T-cell (primary cell): ENCODE measurements at places on chromosomes 11 and 22.
A peak's percentile ranks its signal among the peaks of the same experiment; 100 is the strongest.

DNA sequence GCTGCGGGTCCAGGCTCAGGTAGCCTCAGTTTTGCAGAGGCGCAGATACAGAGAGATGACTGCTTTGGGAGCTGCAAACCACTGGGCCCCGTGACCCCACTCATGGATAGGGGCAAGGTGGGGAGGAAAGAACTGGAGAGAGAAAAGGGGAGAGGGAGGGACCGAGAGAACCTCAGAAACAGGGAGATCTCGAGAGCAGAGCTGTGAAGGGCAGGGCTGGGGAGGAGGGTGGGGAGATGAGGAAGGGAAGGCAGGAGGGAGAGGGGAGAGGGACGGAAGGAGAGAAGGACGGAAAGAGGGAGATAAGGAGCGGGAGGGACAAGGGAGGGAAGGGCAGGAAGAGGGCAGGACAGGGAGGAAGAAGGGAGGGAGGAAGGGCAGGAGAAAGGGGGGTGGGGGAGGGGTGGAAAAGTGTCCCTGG lies 46.3 kb downstream of the IGLL1 start:
- H3K4me3 ChIP-seq = no peak overlapping the region
- H3K27me3 ChIP-seq = no peaks in the 10 kb centered on the region

- H3K4me1 ChIP-seq = peaks cover 7% of the 10 kb centered on the region
- H3K27me3 ChIP-seq = peaks cover 9% of the 10 kb centered on the region
- no peak overlapping the region for H3K27ac ChIP-seq
- H3K4me3 ChIP-seq = no peak overlapping the region
Measured at GRCh38 chr22:42018224-42018623, 19.6 kb downstream of the WBP2NL start.

- peak within 1 kb of the TSS; percentile 95 for H3K4me3 ChIP-seq
- H3K4me1 ChIP-seq = peaks cover 12% of the 10 kb centered on the region
- H3K27me3 ChIP-seq = no peaks in the 10 kb centered on the region
- H3K27ac ChIP-seq = peak within 1 kb of the TSS; percentile 91
- no peaks in the 10 kb centered on the region for H3K36me3 ChIP-seq
Measured at GRCh38 chr11:62678770-62679696, at the start of gene UBXN1. UBXN1 (minus strand) TSS chr11:62679073; CDS start chr11:62678923, 150 bp downstream.

DNA sequence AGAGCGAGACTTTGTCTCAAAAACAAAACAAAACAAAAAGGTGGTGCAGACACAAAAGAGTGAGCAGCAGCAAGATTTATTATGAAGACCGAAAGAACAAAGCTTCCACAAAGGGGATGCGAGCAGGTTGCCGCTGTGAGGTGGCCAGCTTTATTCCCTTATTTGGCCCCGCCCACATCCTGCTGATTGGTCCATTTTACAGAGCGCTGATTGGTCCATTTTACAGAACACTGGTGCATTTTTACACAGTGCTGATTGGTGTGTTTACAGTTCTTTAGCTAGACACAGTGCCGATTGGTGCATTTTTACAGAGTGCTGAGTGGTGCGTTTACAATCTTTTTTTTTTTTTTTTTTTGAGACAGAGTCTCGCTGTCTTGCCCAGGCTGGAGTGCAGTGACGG lies 77.4 kb downstream of the CECR2 start:
- H3K27ac ChIP-seq = no peak overlapping the region
- H3K36me3 ChIP-seq = no peaks in the 10 kb centered on the region
- H3K4me3 ChIP-seq = no peak overlapping the region
- no peak for DNase-seq
- H3K4me1 ChIP-seq = no peaks in the 10 kb centered on the region

GRCh38 chr11:2095542-2095941 lies 43.6 kb downstream of the IGF2 start:
- no peak overlapping the region for H3K4me3 ChIP-seq
- no peaks in the 10 kb centered on the region for H3K27me3 ChIP-seq
- H3K36me3 ChIP-seq = no peaks in the 10 kb centered on the region
- no peak overlapping the region for H3K27ac ChIP-seq
- no peak for DNase-seq

DNA sequence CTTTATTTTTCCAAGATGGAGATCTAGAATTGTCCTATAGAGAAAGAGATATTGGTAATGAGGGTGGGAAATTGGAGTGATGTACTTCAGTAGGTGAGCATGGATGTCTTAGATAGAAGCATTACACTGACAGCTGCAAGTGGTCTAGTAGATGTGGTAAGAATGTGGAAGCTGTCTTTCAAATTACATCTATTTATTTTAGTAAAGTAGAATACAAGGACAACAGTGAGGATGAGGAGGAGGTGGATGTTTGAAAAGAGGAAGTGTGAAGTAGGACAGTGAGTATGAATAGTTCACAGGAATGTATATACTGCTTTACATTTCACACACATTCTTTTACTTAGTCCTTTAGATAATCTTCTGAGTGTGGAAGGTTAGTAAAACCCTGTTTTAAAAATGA lies 64.2 kb downstream of the HIPK3 start:
- DNase-seq = no peak
- no peak overlapping the region for H3K4me3 ChIP-seq
- no peaks in the 10 kb centered on the region for H3K36me3 ChIP-seq
- H3K27ac ChIP-seq = no peak overlapping the region
